ENCODE measurements at places on chromosomes 1 and 21.

DNA sequence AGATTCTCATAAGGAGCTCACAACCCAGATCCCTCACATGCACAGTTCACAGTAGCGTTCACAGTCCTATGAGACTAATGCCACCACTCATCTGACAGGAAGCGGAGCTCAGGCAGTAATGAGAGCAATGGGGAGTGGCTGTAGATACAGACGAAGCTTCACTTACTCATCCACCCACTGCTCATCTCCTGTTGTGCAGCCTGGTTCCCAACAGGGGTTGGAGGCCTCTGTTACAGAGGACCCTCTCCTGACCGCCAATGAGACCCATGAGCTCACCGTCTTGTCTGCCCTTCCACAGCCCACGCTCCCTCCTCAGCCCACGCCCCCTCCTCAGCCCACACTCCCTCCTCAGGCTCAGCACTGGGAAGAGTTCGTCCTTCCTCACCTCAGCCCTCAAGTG lies 39.6 kb downstream of the RSPH1 start:
- DNase-seq, result peak; percentile 47

GRCh38 chr21:21997390-21998333 lies 999.5 kb downstream of the NCAM2 start:
- DNase-seq, result no peak

DNA sequence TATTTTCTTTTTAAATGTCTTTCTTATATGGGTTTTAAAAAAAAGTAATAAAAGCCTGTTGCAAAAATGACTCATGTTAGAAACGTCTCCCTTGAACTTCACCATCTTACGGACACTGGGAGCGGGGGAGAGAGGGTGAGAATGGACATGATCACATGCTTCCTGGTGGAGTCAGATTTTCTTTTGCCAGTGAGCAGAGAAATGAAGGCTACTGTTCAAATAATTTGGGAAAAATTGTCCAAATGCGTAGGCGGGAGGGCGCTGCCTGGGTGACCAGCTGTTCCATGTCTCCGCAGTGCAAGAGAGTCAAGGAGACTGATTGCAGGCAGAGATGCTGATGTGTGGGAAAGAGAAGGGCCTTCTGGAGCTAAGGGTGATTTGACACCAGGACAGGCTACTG lies 23.1 kb downstream of the EIF2D start:
- no peak for DNase-seq

GRCh38 chr1:184030433-184031091 lies 7.0 kb downstream of the COLGALT2 start:
- DNase-seq, result no peak

DNA sequence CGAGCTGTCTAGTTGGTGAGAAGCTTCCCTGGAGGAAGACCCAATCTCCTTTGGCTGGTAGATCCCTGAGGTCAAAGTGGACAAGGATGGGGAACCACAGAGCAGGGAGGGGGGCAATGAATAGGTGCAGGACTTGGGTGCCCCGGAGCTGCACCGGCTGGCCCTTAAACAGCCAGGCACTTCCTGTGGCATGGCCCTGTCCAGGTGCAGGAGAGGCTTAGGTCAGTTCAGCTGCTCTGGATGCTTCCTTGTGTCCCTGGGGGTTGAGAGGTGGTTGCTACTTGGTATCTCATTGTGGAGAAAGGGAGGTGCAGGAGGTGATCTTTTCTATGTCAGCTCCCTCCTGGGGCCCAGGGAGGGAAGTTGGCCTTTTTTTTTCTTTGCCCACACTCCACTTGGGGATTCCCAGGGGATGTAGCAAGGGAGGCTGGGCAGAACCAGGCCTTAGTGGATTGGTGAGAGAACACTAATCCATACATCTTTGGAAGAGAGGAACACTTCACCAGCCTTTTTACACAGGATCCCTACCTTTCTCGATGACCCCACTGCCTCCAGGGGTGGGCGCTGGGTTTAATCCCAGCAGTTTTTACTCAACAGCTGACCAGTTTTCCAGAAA lies 1.2 kb upstream of the ST3GAL3 start:
- DNase-seq, result no peak

All from CD4-positive, alpha-beta T cell treated with Interleukin-10 for 1 hour (primary cell).